Natural killer cell (primary cell): ENCODE measurements at places on chromosomes 7 and 10. TPM values are rescaled to one million over a fixed set of nuclear protein-coding genes. Genes with fewer than 3 reads are reported as not detected.
A peak's percentile ranks its signal among the peaks of the same experiment; 100 is the strongest.

- H3K4me1 ChIP-seq: no peaks in the 10 kb centered on the region
- no peak overlapping the region for H3K4me3 ChIP-seq
- no peaks in the 10 kb centered on the region for H3K27me3 ChIP-seq
Observed at GRCh38 chr7:97107192-97107800, 10.2 kb upstream of the SDHAF3 start.

DNA sequence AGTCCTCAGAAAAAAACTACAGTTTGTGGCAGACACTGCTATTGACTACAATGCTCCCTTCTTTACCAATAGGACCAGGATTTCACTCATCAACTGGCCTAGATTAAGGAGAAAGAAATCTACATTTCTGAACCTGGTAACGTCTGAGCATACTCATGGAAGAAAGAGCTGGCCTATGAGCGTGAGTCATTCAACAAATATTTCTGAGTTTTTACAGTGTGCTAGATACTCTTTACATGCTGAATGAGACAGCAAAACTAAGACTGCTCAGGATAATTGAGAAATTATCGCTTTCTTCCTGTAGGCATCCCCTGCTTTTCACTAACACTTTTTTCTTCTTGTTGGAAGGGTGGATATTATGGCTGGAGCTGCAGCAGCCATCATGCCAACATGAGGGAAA, 609.7 kb downstream of the TNS3 start:
- DNase-seq: no peak
- no peaks in the 10 kb centered on the region for H3K27me3 ChIP-seq
- H3K4me3 ChIP-seq: no peak overlapping the region
- H3K4me1 ChIP-seq: no peaks in the 10 kb centered on the region
- H3K36me3 ChIP-seq: no peaks in the 10 kb centered on the region

DNA sequence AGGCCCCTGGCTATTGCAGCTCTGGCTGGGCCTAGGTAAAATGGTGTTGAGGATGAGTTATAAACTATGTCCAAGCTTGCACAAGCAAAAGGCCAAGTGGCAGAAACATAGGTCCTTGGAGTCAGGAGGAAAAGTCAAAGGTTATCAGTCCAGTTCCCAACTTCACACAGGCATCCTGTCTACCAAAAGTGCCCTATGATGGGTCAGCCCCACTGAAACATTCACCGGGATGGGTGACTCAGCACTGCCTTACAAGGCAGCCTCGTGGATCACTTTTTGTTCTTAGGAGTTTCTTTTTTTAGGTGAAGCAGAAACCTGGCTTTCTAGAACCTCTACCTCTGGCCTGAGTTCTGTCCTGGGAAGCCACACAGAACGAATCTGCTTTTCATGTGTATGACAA, 158.8 kb upstream of the LYZL2 start:
- no peaks in the 10 kb centered on the region for H3K27me3 ChIP-seq
- H3K4me1 ChIP-seq: peaks cover 30% of the 10 kb centered on the region
- H3K27ac ChIP-seq: no peak overlapping the region
- H3K36me3 ChIP-seq: no peaks in the 10 kb centered on the region

- no peak overlapping the region for H3K4me3 ChIP-seq
- H3K36me3 ChIP-seq: no peaks in the 10 kb centered on the region
- H3K27ac ChIP-seq: no peak overlapping the region
- H3K4me1 ChIP-seq: no peaks in the 10 kb centered on the region
- H3K27me3 ChIP-seq: no peaks in the 10 kb centered on the region
Observed at GRCh38 chr10:25130906-25131305, 43.9 kb upstream of the GPR158 start.

DNA sequence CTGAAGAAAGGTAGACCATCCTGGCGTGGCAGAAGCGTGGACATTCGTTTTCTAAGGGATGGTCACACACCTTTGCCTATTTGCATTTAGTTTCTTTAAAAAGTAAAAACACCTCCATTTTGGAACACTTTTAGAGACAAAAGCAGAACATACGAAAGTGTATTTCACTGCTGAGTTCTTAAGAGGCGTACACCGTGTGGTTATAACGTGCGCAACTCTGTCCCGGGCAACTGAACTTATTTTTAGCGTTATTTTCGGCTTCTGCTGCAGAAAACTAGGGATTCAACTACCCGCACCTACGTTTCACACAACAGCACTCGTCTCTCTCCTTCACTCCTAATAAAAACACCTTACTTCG, 557 bp upstream of the LSM8 start:
- H3K27me3 ChIP-seq: no peaks in the 10 kb centered on the region
- peak overlapping the region; percentile 96 for H3K27ac ChIP-seq
- no peak for DNase-seq

- H3K4me3 ChIP-seq: no peak overlapping the region
- H3K27me3 ChIP-seq: no peaks in the 10 kb centered on the region
- H3K36me3 ChIP-seq: no peaks in the 10 kb centered on the region
- H3K27ac ChIP-seq: no peak overlapping the region
- no peaks in the 10 kb centered on the region for H3K4me1 ChIP-seq
- no peak for DNase-seq
Observed at GRCh38 chr10:85786401-85786899, 580.1 kb downstream of the GRID1 start.

- H3K4me3 ChIP-seq: no peak overlapping the region
- H3K27ac ChIP-seq: no peak overlapping the region
- no peaks in the 10 kb centered on the region for H3K36me3 ChIP-seq
Observed at GRCh38 chr7:71419546-71420337, 287.8 kb downstream of the GALNT17 start.

GRCh38 chr10:43120929-43121314, 17.3 kb upstream of the CSGALNACT2 start:
- peak overlapping the region; percentile 75 for H3K27ac ChIP-seq
- peak; percentile 61 for DNase-seq
- H3K27me3 ChIP-seq: no peaks in the 10 kb centered on the region

DNA sequence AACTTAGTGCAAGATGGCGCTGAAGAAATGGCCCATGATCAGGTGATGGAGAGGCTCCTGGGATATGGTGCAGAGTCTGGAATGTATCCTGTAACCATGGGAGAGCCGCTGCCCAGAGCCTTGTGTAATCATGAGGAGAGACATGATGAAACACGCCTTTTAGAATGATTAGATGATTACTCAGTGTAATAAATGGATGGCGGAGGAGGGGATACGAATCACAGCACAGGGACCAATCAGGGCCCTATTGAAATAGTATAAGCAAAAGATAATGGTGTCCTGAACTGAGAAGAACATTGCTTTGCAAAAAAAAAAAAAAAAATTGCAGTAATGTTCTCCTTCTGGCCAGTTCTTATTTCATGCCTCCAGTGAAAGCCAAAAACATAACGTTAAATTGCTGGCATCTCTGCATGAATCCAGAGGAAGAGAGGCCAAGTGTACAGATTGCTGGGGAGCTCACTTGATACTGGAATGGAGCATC, 668.5 kb upstream of the AUTS2 start:
- no peaks in the 10 kb centered on the region for H3K36me3 ChIP-seq
- H3K27ac ChIP-seq: no peak overlapping the region
- no peak overlapping the region for H3K4me3 ChIP-seq

GRCh38 chr7:152709287-152710152, 33.6 kb upstream of the XRCC2 start:
- no peaks in the 10 kb centered on the region for H3K36me3 ChIP-seq
- no peak for DNase-seq
- H3K27me3 ChIP-seq: no peaks in the 10 kb centered on the region
- no peaks in the 10 kb centered on the region for H3K4me1 ChIP-seq
- H3K27ac ChIP-seq: no peak overlapping the region

DNA sequence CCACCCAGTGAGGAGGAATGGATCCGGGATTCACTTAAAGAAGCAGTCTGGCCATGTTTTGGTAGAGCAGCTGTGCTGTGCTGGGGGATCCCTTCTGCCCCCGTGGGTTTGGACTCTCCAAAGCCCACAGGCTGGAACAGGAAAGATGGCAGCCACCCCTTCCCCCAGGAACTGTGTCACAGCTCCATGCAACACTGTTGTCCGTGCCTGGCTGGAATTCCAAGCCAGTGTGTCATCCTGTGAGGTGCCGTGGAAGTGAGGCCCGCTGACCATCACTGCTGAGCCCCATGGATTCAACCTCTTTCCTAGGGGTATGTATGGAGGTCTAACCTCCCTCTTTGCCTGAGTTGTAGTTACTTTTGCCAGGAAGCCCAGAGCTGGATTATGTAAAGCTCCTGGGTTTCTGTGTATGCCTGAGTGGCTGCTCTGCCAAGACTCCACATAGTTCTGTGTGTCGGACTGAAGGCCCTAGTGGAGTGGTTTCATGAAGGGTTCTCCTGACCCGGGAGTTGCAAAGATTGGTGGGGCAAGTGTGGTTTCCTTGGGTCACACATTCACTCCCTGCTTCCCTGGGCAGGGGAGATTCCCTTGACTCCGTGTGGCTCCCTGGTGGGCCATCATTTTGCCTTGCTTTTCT, 35.1 kb upstream of the PCGF5 start:
- H3K4me3 ChIP-seq: no peak overlapping the region
- no peak for DNase-seq
- H3K27me3 ChIP-seq: no peaks in the 10 kb centered on the region
- no peak overlapping the region for H3K27ac ChIP-seq

- no peak overlapping the region for H3K4me3 ChIP-seq
- no peak overlapping the region for H3K27ac ChIP-seq
- no peak for DNase-seq
- H3K36me3 ChIP-seq: no peaks in the 10 kb centered on the region
- H3K27me3 ChIP-seq: no peaks in the 10 kb centered on the region
Observed at GRCh38 chr10:126734967-126735366, 64.5 kb upstream of the C10orf90 start.

The TMEM270 gene
- not detected for total RNA-seq

The SLC29A3 gene
- 4.0 TPM for total RNA-seq

The GBX1 gene
- total RNA-seq: not detected

The CYP3A4 gene
- total RNA-seq: not detected

The HOXA10 gene
- 2.2 TPM for total RNA-seq

The MYH16 gene
- total RNA-seq: not detected
